ENCODE measurements at places on chromosomes 7 and 10. TPM values are rescaled to one million over a fixed set of nuclear protein-coding genes. Genes with fewer than 3 reads are reported as not detected.

DNA sequence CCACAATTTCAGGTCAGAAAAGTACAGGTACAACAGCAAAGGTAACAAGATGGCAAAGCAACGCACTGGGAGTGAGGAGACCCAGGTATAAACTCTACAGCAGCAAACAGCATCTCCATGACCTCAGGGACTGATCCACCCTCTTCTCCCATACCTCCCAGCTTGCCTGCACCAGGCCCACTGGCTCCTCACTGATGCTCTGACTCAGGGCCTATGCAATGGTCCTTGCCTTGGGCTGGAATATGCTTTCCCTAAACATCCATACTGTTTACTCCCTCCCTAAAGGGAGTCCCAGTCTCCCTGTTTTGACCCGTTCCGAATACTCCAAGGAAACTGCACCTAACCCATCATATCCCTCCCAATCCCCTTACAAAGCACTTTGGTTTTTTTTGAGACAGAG, 60.4 kb downstream of the UPF2 start:
- no peak overlapping the region for H3K4me3 ChIP-seq
- no peak for DNase-seq
- no peaks in the 10 kb centered on the region for H3K4me1 ChIP-seq
- no peaks in the 10 kb centered on the region for H3K36me3 ChIP-seq

RBP3 gene
- not detected for total RNA-seq

- no peak for DNase-seq
- no peaks in the 10 kb centered on the region for H3K36me3 ChIP-seq
- H3K4me1 ChIP-seq, result no peaks in the 10 kb centered on the region
- no peak overlapping the region for H3K4me3 ChIP-seq
These were observed 314.0 kb upstream of the SEMA3A start for GRCh38 chr7:84508606-84509005.

INMT gene
- 26.2 TPM for total RNA-seq

ASB15 gene
- 0.15 TPM for total RNA-seq

SSMEM1 gene
- total RNA-seq, result not detected

GRCh38 chr7:27303026-27303425, 60.4 kb downstream of the EVX1 start:
- no peaks in the 10 kb centered on the region for H3K36me3 ChIP-seq
- no peak overlapping the region for H3K4me3 ChIP-seq
- H3K27ac ChIP-seq, result no peak overlapping the region
- no peaks in the 10 kb centered on the region for H3K27me3 ChIP-seq

GRCh38 chr7:26340476-26341018, 48.9 kb downstream of the SNX10 start:
- H3K27me3 ChIP-seq, result no peaks in the 10 kb centered on the region
- DNase-seq, result no peak
- H3K36me3 ChIP-seq, result no peaks in the 10 kb centered on the region
- H3K4me3 ChIP-seq, result no peak overlapping the region

- no peak for DNase-seq
- H3K4me1 ChIP-seq, result no peaks in the 10 kb centered on the region
- H3K27me3 ChIP-seq, result no peaks in the 10 kb centered on the region
These were observed 26.8 kb downstream of the BET1 start for GRCh38 chr7:93977211-93977950.

DNA sequence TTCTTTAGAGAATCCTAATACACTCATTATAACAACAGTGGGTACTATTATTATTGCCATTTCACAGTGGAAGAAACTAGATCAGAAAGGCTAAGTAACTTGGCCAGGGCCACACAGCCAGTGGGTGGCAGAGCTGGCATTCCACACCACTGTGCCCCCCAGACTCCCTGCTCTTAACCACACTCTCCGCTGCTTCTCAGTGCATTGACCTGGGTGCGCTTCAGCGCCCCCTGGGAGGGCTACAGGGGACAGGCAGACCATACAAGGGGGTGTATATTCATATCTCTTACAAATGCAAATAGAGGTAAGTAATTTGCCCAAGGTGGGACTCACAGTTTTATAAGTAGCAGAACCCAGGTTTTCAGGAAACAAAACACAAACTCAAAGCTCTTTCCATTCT, 77.0 kb upstream of the NMT2 start:
- no peaks in the 10 kb centered on the region for H3K4me1 ChIP-seq
- no peak overlapping the region for H3K4me3 ChIP-seq
- no peak for DNase-seq

GRCh38 chr10:51932530-51932929, 233.1 kb upstream of the CSTF2T start:
- no peaks in the 10 kb centered on the region for H3K27me3 ChIP-seq
- H3K4me1 ChIP-seq, result no peaks in the 10 kb centered on the region
- no peak overlapping the region for H3K27ac ChIP-seq
- no peak overlapping the region for H3K4me3 ChIP-seq

DNA sequence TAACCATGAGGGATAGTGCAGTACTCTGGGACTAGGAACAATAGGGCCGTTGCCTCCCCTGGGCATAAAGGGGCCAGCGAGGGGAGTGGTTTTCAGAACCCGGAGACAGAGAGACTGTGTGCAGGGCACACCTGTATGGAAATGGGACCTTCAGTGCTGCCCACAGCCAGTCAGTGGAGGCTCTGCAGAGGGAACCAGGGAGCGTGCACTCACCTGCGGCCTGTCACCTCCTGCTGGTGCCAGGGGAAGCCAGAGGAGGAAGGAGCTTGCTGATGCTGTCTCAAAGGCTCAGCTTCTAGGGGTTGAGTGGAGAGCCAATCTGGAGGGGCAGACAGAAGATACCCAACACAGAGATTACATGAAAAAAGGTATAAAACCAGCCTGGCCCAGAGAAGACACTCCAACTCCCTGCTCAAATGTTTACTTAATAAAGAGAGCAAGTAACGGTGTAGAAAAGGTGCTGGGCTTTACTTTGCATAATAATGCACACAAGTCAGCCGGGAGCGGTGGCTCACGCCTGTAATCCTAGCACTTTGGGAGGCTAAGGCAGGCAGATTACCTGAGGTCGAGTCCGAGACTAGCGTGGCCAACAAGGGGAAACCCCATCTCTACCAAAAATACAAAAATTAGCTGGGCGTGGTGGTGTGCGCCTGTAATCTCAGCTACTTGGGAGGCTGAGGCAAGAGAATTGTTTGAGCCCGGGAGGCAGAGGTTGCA, 35.5 kb upstream of the WAPL start:
- no peak for DNase-seq
- H3K27ac ChIP-seq, result no peak overlapping the region
- peaks cover 16% of the 10 kb centered on the region for H3K4me1 ChIP-seq
- H3K36me3 ChIP-seq, result no peaks in the 10 kb centered on the region

TAS2R41 gene
- total RNA-seq, result 1.3 TPM
